ENCODE measurements at places on chromosomes 1 and 21. TPM values are rescaled to one million over a fixed set of nuclear protein-coding genes. Genes with fewer than 3 reads are reported as not detected.

HNRNPCL4 gene
- total RNA-seq, result not detected

IRF6 gene
- total RNA-seq, result under 0.01 TPM

SMIM11 gene
- total RNA-seq, result 9.4 TPM

FASLG gene
- not detected for total RNA-seq

TFF3 gene
- not detected for total RNA-seq

WASF2 gene
- 23.3 TPM for total RNA-seq

MCM3AP gene
- 104 TPM for total RNA-seq

DNAJC28 gene
- 0.86 TPM for total RNA-seq

NCAM2 gene
- total RNA-seq, result 2.4 TPM

MASP2 gene
- total RNA-seq, result under 0.01 TPM

All from placental pericyte (primary cell).